Motor neuron (in vitro differentiated cells): ENCODE measurements at places on chromosomes 7 and 10. TPM values are rescaled to one million over a fixed set of nuclear protein-coding genes. Genes with fewer than 3 reads are reported as not detected.
A peak's percentile ranks its signal among the peaks of the same experiment; 100 is the strongest.

DNA sequence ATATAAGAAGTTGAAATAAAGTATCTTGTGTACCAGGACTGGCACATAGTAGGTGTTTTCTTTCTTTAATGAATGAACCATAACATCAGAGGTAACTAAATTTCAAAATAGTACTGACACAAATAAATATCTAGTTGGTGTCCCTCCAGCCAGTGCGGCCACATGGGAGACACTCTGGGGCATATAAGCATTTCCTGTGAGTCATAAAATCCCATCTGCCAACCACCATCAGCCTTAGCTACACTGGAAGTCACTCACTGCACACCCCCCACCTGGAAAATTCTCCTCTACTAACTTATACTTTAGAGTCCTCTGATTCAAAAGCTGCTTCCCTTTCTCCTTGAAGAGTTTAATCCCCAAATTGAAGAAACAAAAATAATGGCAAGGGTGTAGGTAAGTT lies 32.5 kb downstream of the DYDC1 start:
- no peak for ATAC-seq

DNA sequence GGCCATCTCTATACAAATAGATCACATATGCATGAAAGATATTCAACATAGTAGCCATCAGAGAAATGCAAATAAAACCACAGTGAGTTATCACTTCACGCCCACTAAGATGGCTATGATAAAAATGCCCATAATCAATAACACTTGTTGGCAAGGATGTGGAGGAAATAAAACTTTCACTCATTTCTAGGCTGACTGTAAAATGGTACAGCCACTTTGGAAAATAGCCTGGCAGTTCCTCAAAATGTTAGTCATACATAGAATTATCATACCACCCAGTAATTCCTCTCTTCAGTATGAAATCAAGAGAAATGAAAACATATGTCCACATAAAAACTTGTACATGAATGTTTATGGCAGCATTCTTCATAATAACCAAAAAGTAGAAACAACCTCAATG lies 324.9 kb downstream of the LRRTM3 start:
- no peak for ATAC-seq

DNA sequence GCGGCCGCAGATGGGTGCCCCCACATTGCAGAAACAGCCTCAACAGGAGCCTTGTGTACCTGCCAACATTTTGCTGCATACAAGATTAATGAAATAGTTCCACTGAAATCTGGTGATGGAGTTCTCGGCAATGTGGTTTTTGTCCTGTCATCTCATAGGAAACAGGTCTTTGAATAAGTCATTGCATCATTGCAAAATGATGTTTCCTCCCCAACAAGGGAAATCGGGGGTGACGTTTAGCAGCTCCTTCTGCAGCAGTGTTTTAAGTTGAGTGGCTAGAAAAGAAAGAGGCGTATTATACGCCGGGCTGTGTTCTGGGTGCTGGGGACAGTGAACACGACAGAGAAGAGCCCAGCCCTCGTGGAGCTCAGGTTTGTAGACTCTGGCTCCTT lies 177.0 kb downstream of the PRKAG2 start:
- no peak for ATAC-seq

- ATAC-seq: no peak
Observed at GRCh38 chr10:108567899-108568752, 1355.2 kb downstream of the XPNPEP1 start.

- peak; percentile 69 for ATAC-seq
Observed at GRCh38 chr10:123154711-123155505, 706 bp downstream of the BUB3 start.

Gene COBL
- total RNA-seq: 0.58 and 0.76 TPM in 2 replicates

DNA sequence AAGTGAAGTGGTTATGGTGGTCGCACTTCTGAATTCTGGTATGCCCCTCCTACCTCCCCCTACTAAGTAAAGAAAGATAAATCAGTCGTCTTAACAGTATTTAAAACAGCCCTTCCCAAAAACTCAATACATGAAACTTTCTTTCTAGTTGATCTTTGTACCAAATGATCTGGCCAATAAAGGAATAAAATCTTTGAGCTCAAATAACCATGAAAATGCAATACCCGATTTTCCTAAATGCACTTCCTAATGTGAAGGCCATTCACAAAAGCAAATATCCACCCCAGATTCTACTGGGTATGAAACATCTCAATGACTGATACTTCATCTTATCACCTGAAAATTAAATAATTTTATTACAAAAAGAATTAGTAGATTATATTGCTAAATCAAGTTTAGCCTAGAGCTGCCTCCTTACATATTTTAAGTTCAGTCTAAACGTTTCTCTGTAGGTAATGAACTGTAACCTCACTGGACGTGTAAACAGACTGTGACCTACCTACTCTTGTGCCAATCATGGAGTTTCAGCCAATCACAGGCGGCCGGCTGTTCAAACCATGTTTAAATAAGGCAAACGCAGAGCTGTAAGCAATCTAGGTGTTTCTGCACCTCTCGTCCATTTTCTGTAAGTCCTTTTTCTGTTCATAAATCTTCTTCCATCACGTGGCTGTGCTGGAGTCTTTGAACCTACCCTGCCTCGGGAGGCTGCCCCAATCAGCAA lies 146.9 kb upstream of the AKR1E2 start:
- no peak for ATAC-seq

- no peak for ATAC-seq
Observed at GRCh38 chr7:68272507-68272906, 1275.9 kb downstream of the TYW1 start.

GRCh38 chr10:676178-676577 lies 13.3 kb downstream of the DIP2C start:
- ATAC-seq: no peak

DNA sequence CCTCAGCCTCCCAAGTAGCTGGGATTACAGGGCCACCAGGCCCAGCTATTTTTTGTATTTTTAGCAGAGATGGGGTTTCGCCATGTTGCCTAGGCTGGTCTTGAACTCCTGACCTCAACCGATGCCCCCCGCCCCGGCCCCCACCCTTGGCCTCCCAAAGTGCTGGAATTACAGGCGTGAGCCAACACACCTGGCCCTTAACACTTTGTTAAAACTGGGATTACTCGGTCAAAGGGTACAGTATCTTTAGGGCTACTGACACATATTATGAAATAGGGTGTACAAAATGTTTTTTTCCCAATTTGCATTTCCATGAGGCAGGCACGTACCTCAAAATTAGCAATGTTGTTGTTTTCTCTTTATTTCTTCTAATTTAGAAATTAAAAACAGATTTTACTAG lies 11.5 kb downstream of the NUDT5 start:
- no peak for ATAC-seq

DNA sequence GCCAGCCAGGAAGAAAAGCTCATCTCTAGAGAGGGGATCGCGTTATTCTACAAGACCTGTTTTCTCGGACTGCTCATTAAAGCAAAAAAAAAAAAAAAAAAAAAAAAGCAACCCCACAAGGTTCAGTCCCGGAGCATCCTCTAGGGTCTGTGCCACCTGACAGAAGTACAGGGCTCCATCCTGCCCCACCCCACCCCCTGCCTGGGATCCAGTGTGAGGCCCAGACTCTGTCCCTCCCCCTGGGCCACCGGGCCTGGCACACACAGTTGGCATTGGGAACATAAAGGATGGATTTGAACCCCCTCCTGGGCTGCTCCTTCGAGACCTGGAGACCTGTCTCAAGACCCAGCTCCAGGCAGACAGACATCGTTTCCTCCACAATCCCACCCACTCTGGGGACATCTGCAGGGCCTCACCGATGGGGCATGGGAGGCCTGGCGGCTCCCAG lies 688 bp downstream of the ORAI2 start:
- ATAC-seq: peak; percentile 10

DNA sequence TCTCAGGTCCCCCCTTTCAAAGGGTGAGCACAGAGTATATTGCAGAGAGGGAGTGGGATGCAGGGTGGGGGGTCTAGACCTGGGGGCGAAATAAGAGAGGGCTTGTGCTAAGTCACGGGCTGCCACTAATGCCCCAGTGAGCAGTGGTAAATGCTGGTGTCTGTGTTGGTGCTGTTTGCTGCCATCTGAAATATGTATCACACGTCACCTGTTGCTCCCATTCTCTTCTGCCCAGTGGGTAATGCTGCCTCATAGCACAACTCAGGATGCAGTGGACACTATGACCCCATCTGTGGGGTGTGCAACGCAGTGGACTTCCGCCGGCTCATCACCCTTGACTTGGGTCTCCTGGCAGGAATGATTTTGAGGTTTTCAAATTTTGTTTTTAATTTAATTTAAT lies 2.6 kb downstream of the STOX1 start:
- ATAC-seq: no peak

- ATAC-seq: peak; percentile 37
Observed at GRCh38 chr7:26588511-26588910, 275.9 kb downstream of the SKAP2 start.

- ATAC-seq: no peak
Observed at GRCh38 chr7:103859709-103860108, 129.7 kb downstream of the RELN start.

Gene TNPO3
- total RNA-seq: 58.9 and 63.5 TPM in 2 replicates

Gene COL13A1
- 0.57 and 1.3 TPM in 2 replicates for total RNA-seq

Gene UTF1
- 0.38 TPM in 1 of 2 replicates, not detected in the other for total RNA-seq

GRCh38 chr7:94231305-94231704 lies 163.4 kb upstream of the COL1A2 start:
- no peak for ATAC-seq

Gene FGFBP3
- 0.53 and 0.84 TPM in 2 replicates for total RNA-seq

Gene CFAP58
- 1.4 and 1.8 TPM in 2 replicates for total RNA-seq

Gene PCLO
- total RNA-seq: 65.9 and 77.6 TPM in 2 replicates
